ENCODE measurements at places on chromosomes 3 and 15.

- no peak for DNase-seq
Measured at GRCh38 chr3:127050733-127051132, 67.8 kb downstream of the PLXNA1 start.

DNA sequence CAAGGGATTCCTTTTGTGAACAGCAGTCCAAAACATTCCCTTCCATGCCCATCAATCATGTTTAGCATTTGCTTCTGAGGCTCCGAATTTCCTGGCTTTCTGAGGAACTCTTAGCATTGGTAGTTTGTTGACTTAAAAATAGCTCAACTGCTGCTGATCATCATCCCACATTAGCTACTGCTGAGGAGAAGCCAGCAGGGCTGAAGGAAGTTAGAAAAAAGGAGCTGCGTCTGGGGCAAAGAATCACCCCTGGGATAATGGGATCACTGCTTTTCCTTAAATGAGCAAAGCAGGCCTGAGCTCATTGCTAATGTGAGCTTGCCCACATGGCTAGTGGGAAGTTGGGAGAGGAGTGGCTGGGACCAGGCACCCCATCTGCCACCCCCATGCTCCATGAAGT, 39.8 kb downstream of the CYP19A1 start:
- no peak for DNase-seq

GRCh38 chr3:153158189-153158588, 3.8 kb upstream of the RAP2B start:
- no peak for DNase-seq

DNA sequence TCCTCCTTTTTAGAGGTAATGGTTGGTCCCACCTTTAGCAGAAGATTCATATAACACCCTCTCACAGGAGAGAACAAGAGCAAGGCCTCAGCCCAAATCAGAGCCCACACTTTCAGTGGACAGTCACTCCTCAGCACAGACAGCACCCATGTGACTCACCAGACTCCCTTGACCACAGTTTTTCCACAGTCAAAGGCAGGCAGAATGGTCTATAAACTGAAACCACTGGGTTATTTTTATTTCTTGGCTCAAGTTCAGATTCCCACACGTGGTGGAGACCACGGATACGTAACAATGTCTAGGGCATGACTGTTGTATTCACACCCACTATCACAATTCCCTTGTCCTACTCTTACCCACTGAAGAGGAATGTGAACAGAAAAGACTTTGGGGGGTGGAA, 237.8 kb upstream of the UBE2E1 start:
- no peak for DNase-seq
